Renal cortical epithelial cell (primary cell): ENCODE measurements at places on chromosomes 2 and 18. TPM values are rescaled to one million over a fixed set of nuclear protein-coding genes. Genes with fewer than 3 reads are reported as not detected.

DNA sequence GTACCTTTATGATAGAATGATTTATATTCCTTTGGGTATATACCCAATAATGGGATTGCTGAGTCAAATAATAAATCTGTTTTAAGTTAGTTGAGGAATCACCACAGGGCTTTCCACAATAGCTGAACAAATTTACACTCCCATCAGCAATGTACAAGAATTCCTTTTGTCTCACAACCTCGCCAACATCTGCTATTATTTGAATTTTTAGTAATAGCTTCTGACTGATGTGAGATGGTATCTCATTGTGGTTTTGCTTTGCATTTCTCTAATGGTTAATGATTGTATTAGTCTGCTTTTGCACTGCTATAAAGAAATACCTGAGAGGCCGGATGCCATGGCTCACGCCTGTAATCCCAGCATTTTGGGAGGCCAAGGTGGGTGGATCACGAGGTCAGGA, 1387.6 kb upstream of the ACVR2A start:
- DNase-seq, result no peak

Gene GALNT13
- total RNA-seq, result 0.40 and 0.52 TPM in 2 replicates

Gene ANKRD30BL
- not detected in 2 replicates for total RNA-seq

Gene RNF144A
- total RNA-seq, result 1.8 and 2.6 TPM in 2 replicates

- peak; percentile 72 for DNase-seq
These were observed 14.3 kb downstream of the IMPA2 start for GRCh38 chr18:11995445-11996189.

DNA sequence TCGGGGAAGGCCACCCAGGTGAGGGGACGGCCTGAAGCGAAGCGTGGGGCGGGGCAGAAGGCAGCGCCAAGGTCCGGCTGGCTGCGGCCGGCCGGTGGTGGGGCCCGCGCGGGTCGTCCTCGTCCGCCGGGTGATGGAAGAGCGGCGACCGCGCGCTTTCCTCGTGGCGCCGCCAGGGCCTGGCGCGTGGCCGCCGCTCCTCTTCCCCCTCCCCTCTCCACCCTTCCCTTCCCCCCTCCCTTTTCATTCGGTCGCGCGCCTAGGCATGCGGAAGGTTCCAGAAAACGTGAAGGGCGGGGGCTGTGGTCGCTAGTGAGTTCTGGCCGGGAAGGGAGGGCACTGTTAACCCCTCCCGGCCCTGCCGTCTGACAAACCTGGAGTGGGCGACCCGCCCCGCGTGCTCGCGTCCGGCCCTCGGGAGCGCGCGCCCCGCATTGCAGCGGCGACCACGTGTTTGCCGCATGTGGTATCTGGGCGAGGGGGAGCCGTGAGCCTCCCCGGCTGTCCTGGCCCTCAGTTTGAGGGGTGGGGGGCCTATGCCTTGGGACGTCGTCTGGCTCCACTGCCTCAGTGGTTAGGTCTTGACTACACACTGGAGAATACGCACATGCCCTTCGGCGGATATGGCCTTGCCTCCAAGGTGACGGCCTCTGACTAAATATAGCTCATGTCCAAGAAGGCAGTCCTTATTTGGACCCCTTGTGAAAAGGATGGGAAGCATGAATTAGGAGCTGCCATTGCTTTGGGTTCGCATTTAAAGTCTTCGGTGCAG, 579 bp downstream of the MAT2A start:
- no peak for DNase-seq

DNA sequence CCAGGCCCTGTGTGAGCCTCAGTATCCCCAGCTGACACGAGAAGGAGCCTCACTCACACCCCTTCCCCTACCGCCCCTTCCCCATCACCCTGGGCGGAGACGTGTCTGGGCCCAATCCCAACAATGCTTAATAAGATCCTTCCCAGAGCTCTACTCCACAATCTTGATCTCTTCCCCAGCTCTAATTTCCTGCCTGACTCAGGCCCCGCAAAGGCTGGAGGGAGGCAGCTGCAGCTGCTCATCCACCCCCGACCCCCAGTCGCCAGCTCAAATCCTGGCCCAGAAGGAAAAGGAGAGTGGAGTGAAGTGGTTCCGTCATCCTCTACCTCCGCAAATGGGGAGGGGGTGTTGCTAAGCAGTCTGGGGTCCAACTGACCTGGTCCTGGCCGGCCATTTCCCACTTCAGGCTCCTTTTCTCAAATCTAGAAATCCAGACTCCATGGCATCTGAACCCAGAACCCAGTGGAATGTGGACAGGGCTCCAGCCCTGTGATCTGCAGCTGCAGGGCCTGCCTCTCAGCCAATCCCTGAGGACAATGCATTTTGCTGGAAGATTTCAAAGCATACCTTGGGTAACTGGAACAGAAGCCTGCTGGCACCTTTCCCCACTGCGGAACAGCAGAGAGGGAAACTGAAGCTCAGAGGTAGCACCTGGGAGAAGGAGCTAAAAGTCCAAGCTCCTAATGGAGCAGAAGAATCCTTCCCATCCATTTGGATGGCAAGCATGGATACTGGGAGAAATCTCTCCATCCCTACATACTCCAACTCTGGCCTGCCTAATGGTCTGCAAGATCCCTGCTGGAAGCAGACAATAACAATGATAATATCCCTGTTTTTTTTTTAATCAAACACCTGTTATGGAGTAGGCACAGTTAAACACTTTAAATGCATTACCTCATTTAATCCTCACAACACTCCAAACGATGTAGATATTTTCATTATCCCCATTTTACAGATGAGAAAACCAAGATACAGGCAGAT, 5.6 kb upstream of the TNS1 start:
- no peak for DNase-seq

GRCh38 chr2:214389334-214389733, 21.5 kb upstream of the VWC2L start:
- no peak for DNase-seq

GRCh38 chr2:3128786-3129185, 248.8 kb downstream of the EIPR1 start:
- DNase-seq, result no peak

DNA sequence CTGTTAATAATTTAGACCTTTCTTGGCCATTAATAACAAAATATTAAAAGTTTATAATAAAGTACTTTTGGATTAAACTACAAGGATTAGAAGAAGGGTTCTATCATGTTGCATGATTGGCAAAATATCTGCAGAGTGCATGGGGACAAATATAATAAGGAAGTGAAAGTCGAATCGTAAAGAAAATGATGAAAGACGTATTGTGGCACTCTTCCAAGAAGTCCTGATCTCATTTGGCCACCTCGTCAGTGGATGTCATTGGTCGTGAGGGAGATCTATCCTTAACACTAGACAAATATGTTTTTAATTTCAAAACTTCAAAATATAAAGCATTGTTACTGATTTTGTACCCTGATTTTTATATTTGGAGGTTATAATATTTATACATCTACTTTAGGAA, 197.7 kb upstream of the STON1 start:
- DNase-seq, result no peak

Gene RAPGEF4
- total RNA-seq, result under 0.01 and 1.2 TPM in 2 replicates

DNA sequence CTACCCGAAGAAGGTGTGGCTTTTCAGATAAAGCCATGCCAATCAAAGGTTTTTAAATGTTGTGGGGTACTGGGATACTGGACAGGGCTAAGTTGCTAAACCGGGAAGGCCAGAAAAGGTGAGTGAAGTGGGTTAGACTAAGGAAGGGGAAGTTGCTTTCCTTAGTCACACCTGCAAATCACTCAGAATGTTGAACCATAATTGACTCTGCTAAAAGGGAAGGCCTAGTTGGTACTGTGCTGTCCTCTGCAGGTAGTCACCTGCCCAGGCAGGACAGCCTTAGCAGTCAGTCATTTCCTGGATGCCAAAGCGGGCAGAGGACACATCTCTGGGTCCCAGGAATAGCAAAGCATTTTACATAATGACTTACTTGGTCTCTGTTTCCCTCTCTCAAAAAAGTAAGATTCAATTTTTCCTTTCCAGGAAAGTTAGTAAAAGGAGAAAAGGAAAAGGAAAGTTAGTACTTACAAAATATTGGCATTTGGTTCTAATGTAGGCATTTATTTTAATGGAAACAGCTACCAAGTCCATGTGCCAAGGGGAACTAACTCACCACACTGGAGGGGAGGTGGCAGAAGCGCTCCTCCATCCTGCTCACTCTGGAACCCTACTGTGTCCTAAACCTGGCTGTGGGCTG, 60.3 kb downstream of the RFTN2 start:
- DNase-seq, result peak; percentile 30

Gene SALL3
- total RNA-seq, result 0.17 and 0.94 TPM in 2 replicates

- DNase-seq, result no peak
These were observed 420.1 kb downstream of the LRP1B start for GRCh38 chr2:141710589-141711239.

DNA sequence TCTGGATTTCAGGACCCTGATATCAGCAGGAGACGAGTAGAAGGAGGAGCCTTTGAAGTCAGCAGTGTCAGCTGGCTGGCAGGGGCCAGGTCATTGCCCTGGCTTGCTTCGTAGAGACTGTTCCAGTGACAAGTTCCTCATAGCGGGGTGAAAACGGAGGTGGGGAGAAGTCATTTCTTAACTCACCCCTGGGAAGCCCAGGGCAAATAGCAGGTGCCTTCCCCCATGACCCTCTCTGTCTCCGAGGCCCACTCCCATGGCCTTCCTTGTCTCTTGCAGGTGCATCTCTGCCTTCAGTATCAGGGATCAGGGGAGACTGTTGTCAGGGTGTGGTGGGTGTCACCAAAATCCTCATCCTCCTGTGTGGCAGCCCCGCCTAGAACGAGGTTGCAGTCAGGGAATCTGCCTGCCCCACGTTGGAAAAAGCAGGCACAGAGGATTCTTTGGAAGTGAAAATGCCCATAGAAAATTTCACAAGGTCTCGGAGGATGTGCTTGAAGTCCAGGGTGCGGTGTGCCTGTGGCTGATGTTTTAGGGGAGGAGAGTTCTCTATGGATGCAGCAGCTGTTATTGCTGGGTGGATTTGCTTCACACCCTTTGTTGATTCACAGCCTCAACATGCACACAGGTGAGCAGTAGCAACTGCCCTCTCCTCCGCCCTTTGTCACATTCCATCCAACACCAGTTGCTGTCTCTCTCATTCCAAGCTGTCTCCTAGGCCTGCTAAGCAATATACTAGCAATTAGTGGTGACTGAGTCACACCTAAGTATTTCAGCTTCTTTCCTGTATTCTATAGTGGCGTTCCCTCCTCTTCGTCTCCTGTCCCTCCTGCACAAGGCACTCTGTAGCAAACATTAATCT, 142.6 kb upstream of the FHL2 start:
- peak; percentile 30 for DNase-seq

Gene SGPP2
- total RNA-seq, result 49.0 and 88.9 TPM in 2 replicates

DNA sequence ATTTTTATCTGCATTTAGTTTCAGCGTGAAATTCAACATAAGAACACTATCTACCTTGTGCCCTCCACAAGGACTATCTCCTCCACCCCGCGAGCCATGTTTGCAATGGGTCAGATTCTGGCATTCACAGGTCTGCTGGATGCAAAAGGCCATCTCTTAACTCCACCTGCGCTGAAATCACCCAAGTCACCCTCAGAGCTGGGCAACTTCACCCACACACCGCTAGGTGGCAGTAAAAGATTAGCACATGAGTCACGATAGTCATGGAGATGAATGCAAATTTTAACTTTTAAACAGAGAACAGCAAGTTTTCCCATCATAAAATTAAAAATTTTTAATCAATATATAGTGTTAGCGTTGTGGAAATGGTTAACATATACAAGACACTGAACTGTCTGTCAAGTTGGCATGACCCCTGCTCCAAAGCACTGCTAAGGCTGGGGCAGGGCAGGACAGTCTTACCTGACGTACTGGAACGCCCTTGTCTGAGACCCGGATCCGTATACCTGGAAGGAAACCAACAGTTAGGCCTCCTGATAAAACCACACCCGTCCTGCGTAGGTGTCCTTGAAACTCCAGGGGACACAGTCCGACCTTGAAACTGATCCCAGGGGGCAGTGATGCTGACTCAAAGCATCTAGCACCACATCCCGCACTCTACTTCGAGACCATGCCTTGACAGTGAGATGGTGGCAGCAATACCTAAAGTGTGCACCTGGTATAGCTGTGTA, 89.6 kb downstream of the UXS1 start:
- peak; percentile 52 for DNase-seq

Gene SLC16A14
- total RNA-seq, result 0.17 and 1.8 TPM in 2 replicates

Gene IGFBP5
- total RNA-seq, result 8.9 and 229 TPM in 2 replicates

GRCh38 chr2:72924353-72925240, 7.3 kb downstream of the EMX1 start:
- DNase-seq, result no peak

- no peak for DNase-seq
These were observed 639.9 kb downstream of the DCC start for GRCh38 chr18:52979892-52980291.

- DNase-seq, result no peak
These were observed 590 bp upstream of the CCDC138 start for GRCh38 chr2:108786008-108786353.

DNA sequence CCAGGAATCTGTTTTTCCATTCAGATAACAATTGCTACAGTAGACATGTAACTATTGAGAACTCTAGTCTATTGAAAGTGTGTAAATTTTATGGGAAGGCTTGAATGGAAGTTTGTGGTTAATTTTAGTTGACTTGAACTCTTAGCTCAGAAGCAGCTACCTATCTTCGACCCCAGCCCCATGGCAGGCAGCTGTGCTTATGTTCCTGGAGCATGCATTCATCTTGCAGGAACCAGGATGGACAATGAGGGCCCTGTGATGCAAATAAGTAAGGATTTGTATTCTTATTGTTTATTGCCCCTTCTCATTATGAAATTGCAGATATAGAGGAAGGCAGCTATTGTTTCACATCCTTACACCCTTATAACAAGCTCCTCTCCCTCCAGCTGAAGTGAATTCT, 1252.2 kb downstream of the DPP10 start:
- DNase-seq, result no peak

GRCh38 chr18:59783138-59783537, 85.9 kb upstream of the CCBE1 start:
- peak; percentile 63 for DNase-seq

DNA sequence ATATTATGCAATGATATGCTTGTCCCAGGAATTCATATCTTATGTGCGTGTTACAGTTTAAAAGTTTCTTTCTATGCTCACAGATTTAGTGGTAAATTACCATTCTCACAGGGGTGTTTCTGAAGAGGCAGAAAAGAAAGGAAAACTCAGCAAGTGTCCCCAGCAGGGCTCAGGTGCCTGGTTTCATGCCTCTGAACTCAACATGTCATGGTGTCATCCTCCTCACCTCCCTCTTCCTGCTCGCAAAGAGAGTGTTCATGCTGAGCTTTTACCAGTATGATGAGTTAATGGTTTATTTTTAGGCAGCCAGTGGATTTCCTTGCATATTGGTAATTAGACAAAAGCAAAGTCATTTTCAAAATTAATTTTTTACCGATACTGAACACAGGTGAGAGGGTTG, 492.9 kb upstream of the ZEB2 start:
- no peak for DNase-seq

GRCh38 chr2:45919711-45920111, 268.2 kb downstream of the PRKCE start:
- no peak for DNase-seq

DNA sequence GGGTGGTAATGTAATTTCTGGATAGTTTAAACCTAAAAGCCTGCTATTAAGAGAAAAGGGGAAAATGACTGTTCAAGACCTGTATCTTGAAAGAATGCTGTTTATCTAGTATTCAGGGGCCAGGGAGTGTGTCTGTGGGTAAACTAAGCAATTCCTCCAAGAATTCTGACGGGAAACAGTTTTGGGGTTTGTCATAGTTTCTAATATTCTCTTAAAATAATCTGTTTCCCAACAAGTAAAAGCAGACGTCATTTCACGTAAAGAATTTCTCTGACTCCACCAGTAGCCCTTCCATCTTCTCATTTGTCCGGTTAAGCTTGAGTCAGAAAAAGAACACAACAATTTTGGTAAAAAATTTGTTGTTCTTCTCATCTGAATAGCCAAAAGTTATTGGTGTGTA, 232.1 kb upstream of the EPAS1 start:
- DNase-seq, result no peak

GRCh38 chr2:61439241-61440002, 31.5 kb downstream of the USP34 start:
- no peak for DNase-seq
